ENCODE measurements at places on chromosomes 6 and 20.

- no peak for DNase-seq
Measured at GRCh38 chr20:25274481-25274880, 26.6 kb downstream of the PYGB start.

GRCh38 chr6:27209196-27209595 lies 38.3 kb upstream of the PRSS16 start:
- DNase-seq, result no peak

DNA sequence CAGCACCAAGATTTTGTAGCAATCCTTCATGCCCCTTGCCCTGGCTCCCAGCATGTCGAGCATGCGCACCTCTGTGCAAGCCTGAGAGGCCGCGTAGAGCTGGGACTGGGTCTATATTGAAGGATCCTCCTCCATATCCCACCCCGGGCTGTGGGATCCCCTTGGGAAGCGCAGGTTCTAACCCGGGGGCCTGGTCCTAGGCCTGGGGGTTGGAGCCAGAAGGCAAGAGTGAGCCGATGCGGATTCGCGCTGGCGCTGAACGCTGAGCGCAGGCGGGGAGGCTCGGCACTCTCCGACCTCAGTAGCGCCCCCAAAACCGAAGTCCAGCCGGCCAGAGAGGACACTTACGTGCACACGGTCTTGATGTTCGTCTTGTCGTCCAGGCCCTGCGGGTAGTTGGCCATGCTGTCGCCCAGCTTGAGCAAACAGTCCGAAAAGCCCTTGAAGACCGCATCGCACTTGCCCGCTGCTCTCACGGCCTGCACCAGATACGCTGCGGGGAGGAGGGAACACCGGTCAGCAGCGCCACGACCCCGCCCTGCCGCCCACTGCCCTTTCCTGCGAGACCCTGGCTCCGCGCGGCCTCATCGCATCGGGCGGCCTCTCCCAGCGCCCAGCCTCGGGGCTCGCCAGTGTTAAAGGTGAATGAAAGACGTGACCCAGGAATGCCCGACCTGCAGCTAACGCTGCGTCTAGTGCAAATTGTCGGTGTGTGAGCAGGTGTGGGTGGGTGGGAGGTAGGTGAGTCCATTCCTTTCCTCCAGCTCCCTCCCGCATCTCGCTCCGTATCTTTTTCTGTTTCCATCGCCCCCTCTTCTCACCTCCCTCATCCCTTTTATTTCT lies 4.5 kb downstream of the NRN1 start:
- no peak for DNase-seq

DNA sequence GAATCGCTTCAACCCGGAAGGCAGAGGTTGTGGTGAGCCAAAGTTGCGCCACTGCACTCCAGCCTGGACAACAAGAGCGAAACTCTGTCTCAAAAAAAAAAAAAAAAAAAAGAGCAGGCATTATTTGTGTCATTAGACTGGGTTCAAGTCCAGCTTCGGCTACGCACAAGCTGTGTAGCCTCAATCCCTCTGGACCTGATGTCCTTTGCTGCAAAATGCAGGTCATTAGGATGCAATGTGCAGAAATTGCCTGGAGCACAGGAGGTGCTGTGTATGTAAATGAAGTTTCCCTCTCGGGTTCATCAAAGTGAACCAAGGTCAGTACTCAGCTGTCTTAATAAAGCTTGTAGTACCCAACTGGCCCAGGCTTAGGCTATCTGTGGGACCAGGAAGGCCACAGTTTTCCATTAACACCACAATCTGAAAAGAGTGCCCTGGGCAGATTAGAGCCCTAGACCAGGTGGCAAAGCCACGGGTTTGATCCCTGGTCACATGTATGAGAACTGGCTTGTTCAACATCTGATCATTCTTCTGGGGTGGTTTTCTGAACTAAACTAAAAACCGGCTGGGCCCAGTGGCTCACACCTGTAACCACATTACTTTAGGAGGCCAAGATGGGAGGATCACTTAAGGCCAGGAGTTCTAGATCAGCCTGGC lies 155.3 kb downstream of the ZMYND8 start:
- DNase-seq, result no peak
